Adrenal gland (tissue), 19 donors: ENCODE measurements at places on chromosomes 12 and 14. TPM values are rescaled to one million over a fixed set of nuclear protein-coding genes. Genes with fewer than 3 reads are reported as not detected.

DNA sequence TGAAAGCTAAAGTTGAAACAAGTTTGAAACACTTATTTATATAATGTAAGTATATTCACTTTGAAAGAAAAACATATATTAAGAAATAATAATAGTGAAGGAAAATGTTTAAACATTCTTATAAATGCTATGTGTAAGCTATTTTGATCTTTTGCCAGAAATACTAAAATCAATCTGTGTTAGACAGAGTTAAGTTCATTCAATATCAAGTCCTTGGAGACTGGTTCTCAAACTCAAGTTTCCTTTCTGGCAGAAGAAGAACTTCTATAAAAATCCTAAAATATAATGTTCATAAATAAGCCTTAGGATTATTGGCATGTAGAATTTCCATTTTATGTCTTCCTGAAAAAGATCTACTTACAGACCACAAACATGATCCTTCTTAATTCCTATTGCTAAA is 45.3 kb downstream of the TAOK3 start:
- DNase-seq = no peak

- no peak for DNase-seq
Measured at GRCh38 chr14:105176513-105176912, 4.6 kb downstream of the NUDT14 start.

DNA sequence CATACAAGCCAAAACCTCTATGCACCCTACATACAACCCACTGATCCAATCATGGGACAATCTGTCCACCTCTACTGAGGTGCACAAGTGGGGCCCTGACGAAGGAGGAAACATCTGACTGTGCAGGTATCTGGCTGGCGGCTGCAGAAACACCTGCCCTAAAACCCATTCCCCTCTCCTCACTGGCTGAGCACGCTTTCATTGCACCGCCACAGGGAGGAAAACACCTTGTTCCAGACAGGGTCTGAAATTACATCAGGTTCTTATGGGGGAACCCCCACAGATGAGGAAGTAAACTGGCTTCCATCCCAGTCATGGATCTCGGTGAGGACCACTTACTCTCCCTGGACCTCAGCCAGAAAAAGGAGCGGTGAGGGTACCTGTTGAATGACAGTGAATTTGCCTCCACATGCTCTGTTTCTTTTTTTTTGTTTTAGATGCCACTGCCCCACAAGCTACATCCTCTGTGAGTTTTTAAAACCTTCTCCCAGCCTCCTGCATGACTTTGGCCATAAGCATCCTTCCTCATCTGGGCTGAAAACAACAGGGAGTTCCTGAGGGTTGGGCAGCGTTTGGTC is 23.8 kb upstream of the DGLUCY start:
- DNase-seq = no peak

DNA sequence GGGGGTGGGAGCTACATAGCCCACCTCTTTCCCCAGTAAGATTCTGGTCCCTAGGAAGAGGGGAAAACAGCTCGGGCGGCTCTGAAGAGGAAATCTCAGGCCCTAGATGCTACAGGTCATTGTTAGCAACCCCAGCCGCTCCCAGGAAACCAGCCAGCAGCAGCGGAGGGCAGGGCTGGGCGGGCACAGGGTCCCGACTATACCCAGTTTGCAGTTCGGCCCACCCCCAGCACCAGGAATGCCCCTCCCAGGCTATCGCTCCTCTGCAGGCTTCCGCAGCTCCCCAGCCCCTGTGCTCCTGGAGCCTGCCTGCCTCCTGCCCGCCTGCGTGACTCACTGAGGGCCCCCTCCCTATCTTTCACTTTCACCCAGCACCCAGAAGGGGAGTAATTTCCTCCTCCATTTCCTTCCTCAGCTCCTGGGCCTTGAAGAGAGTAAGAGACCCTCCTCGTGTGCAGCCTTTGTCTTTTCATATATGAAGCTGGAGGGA is 27.2 kb upstream of the PNMA1 start:
- DNase-seq = peak; percentile 73

GRCh38 chr12:105420659-105421240 is 90.3 kb downstream of the C12orf75 start:
- DNase-seq = peak; percentile 73

GRCh38 chr12:63805704-63806672 is 26.3 kb downstream of the RXYLT1 start:
- no peak for DNase-seq

GRCh38 chr12:71878208-71878607 is 38.6 kb downstream of the TBC1D15 start:
- no peak for DNase-seq

- DNase-seq = peak; percentile 81
Measured at GRCh38 chr14:64294672-64295413, 672 bp upstream of the ESR2 start.

GRCh38 chr14:29838752-29839151 is 88.9 kb downstream of the PRKD1 start:
- no peak for DNase-seq

- no peak for DNase-seq
Measured at GRCh38 chr12:64937452-64937851, 113.0 kb downstream of the TBC1D30 start.

GRCh38 chr14:55221968-55222367 is 30.6 kb upstream of the DLGAP5 start:
- DNase-seq = no peak

GRCh38 chr14:81085596-81085995 is 130.2 kb downstream of the TSHR start:
- no peak for DNase-seq

DNA sequence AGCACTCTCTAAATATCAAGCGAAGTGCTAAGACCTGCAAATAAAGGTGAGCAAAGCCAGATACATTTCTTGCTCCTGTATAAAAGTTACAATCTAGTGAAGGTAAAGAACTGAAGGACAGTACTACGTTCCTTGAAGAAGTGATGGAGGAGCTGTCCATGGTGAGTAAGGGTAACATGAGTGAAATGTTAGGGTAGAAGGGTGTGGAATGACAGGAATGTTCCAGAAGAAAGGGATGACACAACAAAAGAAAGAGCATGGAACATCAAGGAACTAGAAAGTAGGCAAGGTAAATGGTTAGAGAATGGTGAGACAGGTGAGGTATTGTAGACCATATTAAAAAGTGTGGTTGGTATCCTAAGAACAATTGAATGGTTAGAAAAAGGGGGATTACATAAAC is 272.4 kb downstream of the ACSS3 start:
- DNase-seq = no peak

DNA sequence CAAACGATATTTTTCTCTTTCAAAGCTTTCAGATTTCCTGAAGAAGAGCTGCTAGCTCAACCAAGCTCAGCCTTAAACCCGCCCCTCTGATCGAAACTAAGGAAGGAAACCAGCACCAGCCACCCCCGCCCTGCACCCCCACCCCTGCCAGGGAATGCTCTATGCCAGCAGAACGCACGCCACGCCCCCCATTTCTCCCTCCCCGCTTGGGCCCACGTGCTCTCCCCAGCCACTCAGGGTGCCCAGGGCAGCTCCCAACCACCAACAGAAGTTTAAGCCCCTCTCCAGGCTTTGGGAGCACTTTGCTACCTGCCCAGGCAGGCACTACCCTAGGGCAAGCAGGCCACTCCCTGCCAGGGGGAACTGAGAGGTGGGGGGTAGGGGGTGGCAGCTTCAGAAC is 18.8 kb upstream of the KRT78 start:
- DNase-seq = peak; percentile 33

- no peak for DNase-seq
Measured at GRCh38 chr12:57934819-57935218, 6.5 kb upstream of the ATP23 start.

- DNase-seq = no peak
Measured at GRCh38 chr12:103382736-103383346, 112.9 kb downstream of the C12orf42 start.

DNA sequence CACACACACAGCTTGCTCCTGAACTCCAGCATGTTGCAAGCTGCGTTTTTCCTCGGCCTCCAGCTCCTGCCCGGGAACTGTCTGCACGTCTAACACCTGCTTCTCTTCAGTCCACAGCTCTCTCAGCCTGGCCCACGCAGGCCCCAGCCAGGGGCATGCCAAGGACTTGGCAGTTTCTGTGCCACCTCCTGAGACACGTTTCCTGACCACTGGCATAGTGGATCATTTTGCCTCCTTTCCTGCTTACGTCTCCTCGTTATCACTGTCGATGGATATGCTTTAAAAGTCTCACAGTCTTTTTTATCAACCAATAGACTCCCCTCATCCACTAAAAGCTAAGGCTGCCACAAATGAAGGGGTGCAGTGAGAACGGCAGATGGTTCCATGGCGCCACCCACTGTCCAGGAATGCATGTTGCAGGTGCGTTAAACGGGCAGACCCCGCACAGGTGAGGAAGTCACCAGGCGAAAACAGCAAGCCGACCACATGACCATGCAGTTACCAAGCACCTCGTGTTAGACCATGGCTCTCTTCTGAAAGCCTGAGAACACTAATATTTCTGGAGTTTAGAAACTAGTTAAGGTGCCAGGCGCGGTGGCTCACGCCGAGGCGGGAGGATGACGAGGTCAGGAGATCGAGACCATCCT is 14.7 kb upstream of the TEAD4 start:
- DNase-seq = peak; percentile 61

- peak; percentile 49 for DNase-seq
Measured at GRCh38 chr12:20370014-20370386, 1.7 kb downstream of the PDE3A start.

DNA sequence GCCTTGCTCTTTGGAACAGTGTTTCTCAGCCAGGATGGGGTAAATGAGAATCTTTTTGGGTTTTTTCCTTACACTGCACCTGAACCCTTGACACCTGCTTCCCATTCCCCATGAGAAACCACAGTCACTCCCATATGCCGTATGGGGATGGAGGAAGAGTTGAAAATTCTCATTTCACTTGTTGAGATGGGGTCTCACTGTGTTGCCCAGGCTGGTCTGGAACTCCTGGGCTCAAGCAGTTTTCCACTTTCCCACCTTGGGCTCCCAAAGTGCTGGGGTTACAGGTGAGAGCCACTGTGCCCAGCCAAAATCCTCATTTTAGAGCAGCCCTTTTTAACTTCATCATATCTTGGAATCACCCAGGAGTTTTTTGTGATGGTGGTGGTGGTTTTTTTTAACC is 3.7 kb downstream of the MVK start:
- DNase-seq = no peak

- DNase-seq = no peak
Measured at GRCh38 chr12:105725054-105725453, 394.6 kb downstream of the C12orf75 start.

- no peak for DNase-seq
Measured at GRCh38 chr12:113476176-113476986, 4.7 kb upstream of the LHX5 start.

DNA sequence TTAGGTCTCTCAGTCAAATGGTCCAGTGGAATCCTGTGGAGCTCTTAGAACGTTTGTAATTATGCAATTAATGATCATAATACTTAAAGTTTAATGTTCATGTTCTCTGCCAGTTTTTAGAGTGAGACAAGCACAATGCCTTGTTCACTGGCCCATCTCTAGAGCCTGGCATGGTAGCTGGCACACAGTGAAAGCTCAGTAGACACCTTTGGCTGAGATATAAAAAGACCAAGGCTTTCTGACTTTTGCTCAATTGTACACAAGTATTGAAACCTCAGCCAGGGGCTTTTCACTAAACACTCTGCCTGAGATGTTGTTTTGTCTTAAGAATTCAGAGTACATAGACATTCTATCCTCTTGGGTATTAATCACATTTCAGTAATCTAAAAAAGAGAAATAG is 241.8 kb upstream of the ATP2B1 start:
- DNase-seq = no peak

- DNase-seq = no peak
Measured at GRCh38 chr14:26773906-26774593, 176.2 kb upstream of the NOVA1 start.

Gene PMEL
- polyA plus RNA-seq = 0.77 TPM

Gene FSCB
- polyA plus RNA-seq = not detected

Gene KRT86
- polyA plus RNA-seq = 0.61 TPM

Gene FOXN4
- 0.24 TPM for polyA plus RNA-seq

Gene VASH1
- 39.4 TPM for polyA plus RNA-seq

Gene SLC8A3
- 0.56 TPM for polyA plus RNA-seq

Gene SERPINA1
- 4.1 TPM for polyA plus RNA-seq

Gene IL22
- polyA plus RNA-seq = not detected

Gene ANO2
- 0.88 TPM for polyA plus RNA-seq

Gene TMEM30B
- polyA plus RNA-seq = 1.9 TPM

Gene CD4
- 8.1 TPM for polyA plus RNA-seq

Gene WDHD1
- 1.9 TPM for polyA plus RNA-seq

Gene SAMD15
- polyA plus RNA-seq = 0.51 TPM
